LoVo (cell line): ENCODE measurements at places on chromosomes 16 and 17.

DNA sequence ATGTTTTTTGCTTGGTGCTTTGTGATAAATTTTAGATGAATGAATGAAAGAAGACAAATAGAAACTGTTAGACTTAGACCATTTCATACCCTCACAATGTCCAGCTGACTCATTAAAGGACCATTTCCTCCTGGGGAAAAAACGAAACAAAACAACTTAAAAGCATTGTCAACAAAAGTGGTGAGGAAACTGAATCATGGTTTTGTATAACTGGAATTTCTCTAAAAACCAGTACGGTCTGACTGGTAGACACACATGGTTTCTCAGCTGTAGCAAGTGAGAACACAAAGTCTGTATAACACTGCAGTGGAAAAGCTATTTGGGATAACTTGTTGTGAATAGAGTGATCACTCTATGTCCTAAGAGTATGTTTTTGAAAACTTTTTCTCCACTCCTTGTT lies 5.3 kb upstream of the DDX52 start:
- DNase-seq, result no peak

DNA sequence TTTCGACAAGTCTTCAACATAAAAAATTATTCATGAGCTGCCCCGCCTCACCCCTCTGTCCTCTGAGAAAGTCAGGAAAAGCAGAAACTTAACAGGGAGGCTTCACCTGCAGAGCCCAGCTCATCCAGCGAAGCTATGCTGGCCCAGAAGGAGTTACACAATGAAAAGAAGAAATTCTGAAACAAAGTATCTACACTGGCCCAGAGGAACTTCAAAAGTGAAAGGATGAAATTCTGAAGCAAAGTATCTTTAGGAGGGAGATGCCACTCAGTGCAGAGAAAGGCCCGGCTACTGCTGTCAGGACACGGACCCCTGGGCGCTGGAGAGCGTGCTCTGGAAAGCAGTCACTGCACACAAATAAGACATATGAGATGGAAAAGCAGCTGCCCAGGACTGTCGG lies 1.6 kb downstream of the GALNS start:
- no peak for DNase-seq

DNA sequence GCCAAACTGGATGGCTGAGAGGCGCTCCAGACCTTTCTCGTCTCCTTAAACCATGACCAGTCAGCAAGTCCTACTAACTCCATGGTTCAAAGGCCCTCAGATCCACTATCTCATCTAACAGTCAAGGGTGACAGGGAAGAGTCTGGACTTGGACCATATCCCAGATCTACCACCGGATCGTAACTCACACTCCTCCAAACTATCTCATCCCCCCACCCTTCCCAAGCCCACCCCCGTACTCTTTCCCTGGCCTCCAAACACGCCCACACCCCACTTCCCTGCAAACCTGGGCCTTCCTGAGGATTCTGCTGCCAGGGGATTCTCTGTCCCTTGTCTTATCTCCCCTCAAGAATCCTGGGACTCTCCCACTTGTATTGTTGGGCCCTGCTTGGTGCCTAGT lies 5.1 kb downstream of the CDIP1 start:
- DNase-seq, result no peak

DNA sequence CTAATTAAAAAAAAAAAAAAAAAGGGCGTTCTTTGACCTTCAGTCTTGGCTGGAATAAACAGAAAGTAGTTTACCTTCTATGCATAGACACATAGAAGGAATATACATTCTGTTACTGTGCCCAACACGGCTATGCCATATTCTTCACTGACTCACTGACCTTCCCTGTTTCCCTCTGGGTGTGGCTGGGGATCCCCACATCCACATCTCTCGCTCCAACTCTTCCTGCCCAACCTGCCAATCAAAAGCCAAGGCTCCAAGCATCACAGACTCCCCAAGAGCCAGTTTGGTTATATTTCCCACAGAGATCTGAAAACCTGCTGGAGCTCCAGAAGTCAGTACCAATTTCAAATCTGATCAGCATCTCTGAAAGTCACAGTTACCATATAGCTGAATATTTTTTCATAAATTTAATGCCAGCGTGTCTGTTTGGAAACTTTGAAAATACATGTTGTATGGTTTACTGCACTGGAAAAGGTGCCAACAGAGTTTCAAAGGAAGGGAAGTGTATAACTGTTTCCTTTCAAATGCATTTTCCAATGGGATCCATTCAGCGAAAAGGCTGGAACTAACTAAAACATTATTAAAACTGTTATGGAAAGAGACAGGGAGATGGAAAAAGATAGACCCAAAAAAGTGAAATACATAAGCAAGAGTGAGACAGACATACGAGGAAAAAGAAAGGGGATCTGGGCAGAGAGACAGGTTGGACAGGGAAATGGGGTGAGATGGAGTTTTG lies 91.8 kb downstream of the SMG6 start:
- no peak for DNase-seq

DNA sequence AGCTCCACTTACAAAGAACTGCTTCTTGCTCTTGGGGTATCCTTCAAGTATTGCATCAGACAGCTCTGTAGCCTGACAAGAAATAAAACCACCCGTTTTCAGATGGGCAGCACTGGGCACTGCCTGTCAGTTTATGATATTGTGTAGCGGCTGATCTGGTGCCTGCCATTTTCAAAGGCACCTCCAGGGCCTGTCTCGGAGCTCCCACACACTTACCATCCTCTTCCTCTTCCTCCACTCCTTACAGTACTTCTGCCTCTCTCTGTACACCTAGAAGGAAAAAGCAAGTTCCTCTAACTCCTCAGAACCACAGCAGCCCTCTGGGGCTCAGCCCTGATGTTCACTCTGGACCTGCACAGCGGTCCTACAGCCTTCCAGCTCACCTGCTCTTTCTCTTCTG lies 4.4 kb downstream of the PSMC3IP start:
- DNase-seq, result no peak

GRCh38 chr16:53971616-53972015 lies 267.7 kb downstream of the FTO start:
- no peak for DNase-seq

DNA sequence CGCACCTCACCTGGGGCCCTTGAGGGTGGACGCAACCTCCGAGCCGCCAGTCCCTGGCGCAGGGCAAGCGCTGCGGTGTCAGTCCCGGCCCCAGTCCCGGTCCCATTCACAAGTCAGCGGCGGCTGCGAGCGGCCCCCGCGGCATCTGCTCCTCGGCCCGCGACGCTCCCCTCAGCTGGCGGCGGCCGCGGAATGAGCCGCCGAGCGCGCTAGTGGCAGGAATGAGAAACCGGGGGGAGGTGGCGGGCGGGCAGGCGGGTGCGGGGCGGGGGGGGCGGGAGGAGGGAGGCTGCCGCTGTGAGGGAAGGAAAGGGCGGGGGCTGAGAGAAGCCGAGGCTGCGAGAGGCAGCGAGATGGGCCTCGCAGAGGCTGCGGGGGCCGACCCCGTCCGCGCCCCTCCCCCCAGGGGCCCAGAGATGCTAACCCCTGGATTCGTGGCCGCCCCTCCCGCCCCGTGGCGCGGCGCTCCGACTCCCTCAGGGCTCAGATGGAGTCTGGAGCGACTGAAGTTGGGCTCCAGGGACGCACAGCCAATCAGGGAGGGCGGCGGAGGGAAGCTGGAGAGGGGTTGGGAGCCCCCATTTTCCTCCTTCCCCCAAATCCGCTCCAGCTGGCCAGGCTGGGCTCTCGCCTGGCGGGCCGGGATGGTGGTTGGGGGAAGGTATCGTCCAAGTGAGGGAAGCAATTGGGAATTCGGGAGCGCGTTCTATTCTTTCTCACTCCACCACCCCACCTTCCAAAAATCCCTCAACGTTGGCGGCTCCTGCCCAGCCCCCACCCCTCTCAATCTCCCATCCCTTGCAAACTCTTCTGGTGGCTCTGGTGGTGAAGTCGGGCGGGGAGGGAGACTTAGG lies at the start of gene CDH11:
Gene CDH11 (minus strand): TSS at position 194 of the 854 bp plus-strand sequence. CDS start 117,194 bp downstream, outside the sequence.
- no peak for DNase-seq

GRCh38 chr16:55222486-55222885 lies 101.5 kb upstream of the IRX6 start:
- DNase-seq, result no peak

DNA sequence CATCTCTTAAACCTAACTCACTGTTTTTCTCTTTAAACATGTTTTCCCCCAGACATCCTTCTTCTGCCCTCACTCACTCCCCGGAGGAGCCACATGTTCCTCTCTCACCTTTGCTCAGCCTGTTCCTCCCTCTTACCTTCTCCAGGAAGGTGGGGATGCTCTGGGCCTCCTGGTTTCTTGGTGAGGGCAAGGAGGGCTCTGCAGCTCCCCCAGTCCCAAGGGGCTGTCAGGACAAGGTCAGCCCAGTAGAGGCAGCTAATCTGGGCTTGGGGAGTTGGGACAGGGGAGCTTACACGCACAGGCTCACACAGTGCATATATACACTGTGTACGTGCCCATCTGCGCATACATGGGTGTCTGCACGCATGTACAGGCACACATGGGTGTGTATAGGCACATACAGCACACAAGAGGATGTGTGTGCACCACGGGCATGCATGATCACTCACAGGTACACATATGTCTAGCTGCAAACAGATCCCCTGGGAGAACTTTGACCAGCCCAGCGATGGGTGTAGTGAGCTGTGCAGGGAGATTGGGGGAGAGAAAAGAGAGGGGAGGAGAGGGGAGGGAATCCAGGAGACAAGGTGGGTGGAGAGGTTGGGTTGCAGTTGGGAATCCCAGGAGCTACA lies 28.6 kb upstream of the SPNS3 start:
- no peak for DNase-seq

DNA sequence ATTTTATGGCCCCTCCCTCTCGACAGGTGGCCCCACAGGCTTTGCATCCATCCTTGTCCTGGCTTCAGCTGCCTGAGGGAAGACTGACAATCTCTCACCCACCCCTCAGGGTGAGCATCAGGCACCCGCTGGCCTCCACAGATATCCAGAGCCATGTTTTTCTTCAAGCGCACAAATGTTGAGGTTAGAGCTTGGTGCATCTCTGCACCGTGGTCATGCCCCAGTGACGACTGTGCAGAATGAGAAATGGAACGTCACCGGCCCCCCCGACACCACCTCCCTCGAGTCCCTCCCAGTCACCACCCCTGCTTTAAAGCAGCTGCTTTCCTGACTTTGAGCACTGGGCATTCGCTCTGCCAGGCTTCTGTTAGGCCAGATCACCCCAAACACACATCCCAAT lies 19.8 kb upstream of the TIMP2 start:
- DNase-seq, result no peak

DNA sequence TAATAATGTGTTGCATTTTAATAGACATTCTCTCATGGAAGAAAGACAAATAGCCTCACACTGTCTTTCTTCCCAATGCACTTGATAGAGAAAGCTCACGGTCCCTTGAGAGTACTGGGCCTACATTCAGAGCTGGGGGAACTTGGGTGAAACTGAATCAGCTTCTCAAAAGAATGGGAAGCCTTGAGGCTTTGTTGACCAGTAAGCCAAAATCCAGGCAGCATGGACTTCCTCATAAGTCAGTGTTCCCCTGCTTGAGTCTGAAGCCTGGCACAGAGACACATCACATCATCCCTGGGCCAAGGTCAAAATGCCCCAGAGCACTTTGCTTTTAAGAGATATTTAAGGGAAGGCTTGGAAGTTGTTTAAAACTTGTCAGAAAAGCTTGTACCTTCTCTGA lies 302.2 kb upstream of the SALL1 start:
- no peak for DNase-seq

GRCh38 chr17:1159431-1160180 lies 20.2 kb downstream of the ABR start:
- no peak for DNase-seq

DNA sequence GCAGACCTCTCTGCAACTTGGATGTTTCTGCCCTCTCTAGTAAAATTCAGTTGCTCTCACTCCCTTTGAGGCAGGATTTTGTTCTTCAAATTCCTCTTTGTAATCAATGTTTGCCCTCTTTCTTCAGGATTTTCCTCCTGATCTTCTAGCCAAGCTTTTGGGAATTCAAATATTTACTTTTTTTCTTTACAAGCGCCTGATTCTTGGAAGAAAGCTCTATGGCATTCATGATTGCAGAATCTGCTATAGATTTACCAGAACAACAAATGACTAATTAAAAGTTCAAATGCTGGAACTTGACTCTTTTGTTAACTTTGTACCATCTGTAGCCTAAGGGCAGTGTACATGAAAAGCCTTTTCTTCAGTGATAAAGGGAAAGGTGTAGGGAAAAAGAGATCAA lies 63.7 kb upstream of the SHISA6 start:
- DNase-seq, result no peak

- DNase-seq, result no peak
Measured at GRCh38 chr16:73124097-73124652, 76.2 kb upstream of the ZFHX3 start.

DNA sequence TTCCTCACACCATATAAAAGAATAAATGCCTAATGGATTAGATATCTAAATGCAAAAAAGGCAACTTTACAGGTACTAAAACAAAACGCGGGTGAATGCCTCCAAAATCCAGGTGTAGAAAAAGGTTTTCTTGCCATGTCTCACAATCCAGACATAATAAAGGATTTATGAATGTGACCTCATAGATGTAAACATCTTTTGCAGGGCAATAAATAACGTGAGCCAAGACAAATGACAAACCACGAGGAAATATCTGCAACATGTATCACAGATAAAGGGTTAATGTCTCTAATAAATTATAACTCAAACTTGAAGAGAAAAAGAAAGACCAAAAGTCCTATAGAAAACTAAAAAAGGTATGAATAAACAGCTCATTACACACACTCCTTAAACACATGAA lies 180.7 kb downstream of the PARN start:
- no peak for DNase-seq

- DNase-seq, result no peak
Measured at GRCh38 chr17:79779661-79780365, 1.9 kb downstream of the CBX2 start.

- DNase-seq, result no peak
Measured at GRCh38 chr16:67731753-67732095, 12.6 kb upstream of the GFOD2 start.

- DNase-seq, result no peak
Measured at GRCh38 chr17:60652454-60653247, 25.0 kb upstream of the BCAS3 start.

GRCh38 chr16:89096768-89097391 lies 3.2 kb downstream of the ACSF3 start:
- no peak for DNase-seq

GRCh38 chr17:22090263-22090935 lies 398.1 kb downstream of the KCNJ18 start:
- DNase-seq, result no peak

- DNase-seq, result no peak
Measured at GRCh38 chr16:24114876-24115275, 141.3 kb upstream of the CACNG3 start.

DNA sequence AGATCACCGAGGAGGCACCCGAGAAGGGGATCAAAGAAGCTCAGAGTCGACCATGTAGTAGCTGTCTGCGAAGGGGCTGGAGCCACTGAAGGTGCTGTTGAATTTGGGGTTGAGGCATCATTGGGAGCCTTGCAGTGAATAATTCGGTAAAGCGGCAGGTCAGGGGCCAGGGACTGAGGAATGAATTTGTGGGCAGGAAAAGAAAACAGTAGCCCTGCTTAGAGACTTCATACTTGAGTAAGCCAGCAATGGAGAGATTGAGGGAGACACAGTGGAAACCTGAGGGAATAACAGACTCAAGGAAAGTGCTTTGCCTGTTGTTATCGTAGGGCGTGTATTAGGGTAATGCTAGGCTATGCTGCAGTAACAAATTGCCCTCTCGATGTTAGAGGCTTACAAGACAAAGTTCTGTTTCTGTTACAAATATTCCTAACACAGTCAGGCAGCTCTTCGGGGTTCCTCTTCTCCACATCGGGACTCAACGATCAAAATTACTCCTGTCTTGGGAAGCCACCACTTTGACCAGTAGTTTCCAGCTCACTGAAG lies 13.4 kb upstream of the HERPUD1 start:
- DNase-seq, result no peak

- no peak for DNase-seq
Measured at GRCh38 chr16:28326881-28327610, 34.7 kb downstream of the SBK1 start.
